ENCODE measurements at places on chromosomes 6 and 20. TPM values are rescaled to one million over a fixed set of nuclear protein-coding genes. Genes with fewer than 3 reads are reported as not detected.

AVP gene
- not detected for total RNA-seq

LBP gene
- total RNA-seq, result not detected

RNF39 gene
- total RNA-seq, result not detected

MYH7B gene
- total RNA-seq, result not detected

DDO gene
- 2.3 TPM for total RNA-seq

C6orf52 gene
- total RNA-seq, result not detected

SYCP2L gene
- not detected for total RNA-seq

NRSN1 gene
- not detected for total RNA-seq

TMEM244 gene
- not detected for total RNA-seq

RIPPLY2 gene
- not detected for total RNA-seq

ANGPT4 gene
- not detected for total RNA-seq

CCN5 gene
- total RNA-seq, result 266 TPM
